Heart right ventricle (tissue), 16 donors: ENCODE measurements at places on chromosomes 7 and 10. TPM values are rescaled to one million over a fixed set of nuclear protein-coding genes. Genes with fewer than 3 reads are reported as not detected.
A peak's percentile ranks its signal among the peaks of the same experiment; 100 is the strongest.

RNF32 gene
- 0.21 TPM for total RNA-seq

PTPN20 gene
- 17.1 TPM for total RNA-seq

DNA sequence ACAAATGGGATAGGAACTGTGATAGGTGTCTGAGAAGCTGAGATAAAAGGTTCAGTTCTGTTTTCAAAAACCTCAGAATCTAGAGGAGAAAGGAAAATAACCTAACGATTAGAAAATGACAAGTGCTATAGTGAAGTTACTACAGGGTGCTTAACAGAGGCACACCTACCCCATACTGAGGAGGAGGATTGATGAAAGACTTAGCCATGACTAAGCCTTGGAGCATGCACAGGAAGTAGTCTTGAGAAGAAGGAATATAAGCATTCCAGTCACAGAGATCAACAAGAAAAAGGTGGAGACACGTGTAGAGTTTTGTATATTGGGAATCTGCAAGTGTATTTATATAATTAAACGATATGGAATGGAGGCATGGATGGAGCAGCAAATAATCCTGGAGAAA lies 1225.5 kb upstream of the CELF2 start:
- no peak for DNase-seq

- DNase-seq: no peak
These were observed 279.2 kb downstream of the CXCL12 start for GRCh38 chr10:44105696-44106095.

DNA sequence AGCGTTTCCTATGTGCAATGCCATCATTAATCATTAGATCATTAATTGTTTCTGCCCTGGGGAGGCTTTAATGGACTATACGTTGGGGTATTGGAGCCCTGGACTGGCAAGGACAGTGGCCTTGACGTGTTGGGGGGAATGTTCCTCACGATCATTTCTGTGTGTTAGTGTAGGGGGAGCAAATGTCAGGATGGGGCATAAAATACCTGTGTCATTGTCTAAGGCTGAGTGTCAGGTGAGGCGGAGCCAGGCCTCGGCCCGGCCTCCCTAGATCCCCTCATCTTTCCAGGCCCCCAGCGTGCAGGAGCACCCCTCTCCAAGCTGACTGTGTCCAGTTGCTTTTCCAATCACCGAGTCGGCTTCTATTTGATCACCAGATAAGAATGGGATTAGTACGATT lies 346.4 kb upstream of the SHH start:
- no peak for DNase-seq

DNA sequence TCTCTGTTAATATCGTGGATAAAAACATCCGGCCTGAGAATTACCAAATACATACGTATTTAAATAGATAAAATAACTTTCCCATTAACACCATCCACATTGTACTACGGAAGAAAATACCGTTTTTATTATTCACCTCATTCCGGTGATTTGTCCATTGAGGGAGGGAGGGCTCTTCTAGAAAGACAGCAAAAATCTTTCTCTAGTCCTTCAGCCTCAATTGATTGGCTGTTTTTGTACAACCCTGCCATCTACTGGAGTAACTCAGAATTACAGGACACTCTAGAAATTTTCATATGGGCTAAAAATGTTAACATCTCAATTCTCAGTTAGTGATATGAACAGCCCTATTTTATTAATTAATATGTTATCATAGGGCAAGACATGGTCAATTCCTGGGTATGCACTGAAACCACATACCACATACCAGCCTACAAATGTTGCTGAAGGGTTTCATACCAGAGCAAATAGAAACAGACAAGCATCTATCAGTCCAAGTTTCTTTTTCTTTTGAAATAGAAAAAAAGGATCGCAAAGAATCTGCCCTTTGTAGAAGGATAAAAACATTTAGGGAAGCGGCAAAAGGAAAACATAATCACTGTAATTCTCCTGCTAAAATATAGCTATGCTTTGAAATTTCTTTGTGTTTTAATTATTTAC lies 55.8 kb upstream of the CDCA7L start:
- peak; percentile 28 for DNase-seq

DNA sequence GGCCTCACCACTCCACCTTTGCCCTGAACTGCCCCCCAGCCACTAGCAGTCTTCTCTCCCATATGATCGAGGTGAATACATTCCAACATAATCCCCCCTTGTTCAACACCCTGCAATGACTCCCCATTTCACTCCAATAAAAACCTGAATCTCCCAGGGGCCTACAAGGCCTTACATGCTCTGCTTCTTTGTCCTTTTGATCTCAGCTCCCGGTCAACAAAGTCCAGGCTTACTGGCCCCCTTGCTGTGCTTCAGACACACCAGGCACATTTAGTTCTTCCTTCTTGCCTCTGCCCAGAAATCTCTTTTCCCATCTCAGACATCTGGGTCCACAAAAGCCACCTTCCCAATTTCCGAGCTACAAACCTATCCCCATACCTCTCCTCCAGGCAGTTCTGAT lies 14.0 kb downstream of the MET start:
- no peak for DNase-seq

DNA sequence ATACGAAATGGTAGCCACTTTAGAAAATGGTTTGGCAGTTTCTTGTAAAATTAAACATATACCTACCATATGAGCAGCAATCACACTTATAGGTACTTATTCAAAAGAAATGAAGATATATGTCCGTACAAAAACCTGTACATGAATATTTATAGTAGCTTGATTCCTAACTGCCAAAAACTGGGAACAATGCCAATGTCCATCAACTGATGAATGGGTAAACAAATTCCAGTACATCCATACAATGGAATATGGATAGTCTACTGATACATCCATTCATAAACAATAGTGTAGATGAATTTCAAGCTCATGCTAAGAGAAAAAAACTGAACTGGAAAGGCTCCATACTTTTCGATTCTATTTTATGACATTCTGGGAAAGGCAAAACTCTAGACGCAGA lies 68.5 kb downstream of the AGK start:
- DNase-seq: no peak
